Activated naive CD4-positive, alpha-beta T cell (primary cell): ENCODE measurements at places on chromosomes 7 and 10.
A peak's percentile ranks its signal among the peaks of the same experiment; 100 is the strongest.

DNA sequence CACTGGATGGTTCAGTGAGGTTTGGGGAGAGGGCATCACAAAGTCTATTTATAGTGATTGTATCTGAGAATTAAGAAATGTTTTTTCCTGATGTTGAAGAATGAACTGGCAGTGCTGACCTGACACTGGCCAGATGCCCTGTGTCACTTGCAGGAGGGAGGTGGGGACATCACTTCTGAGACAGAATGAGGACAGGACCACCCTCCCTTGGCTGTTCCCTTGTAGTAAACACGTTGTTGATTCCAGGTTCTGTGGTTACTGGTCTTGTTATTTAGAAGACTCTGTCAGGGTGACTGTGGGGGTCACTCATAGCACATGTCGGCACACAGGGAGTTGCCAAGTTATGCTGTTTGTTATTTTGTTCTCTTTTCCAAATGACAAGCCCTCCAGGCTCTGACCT, 126.4 kb downstream of the ADCY1 start:
- DNase-seq: no peak

GRCh38 chr7:117781707-117782106, 91.5 kb downstream of the CTTNBP2 start:
- no peak for DNase-seq

GRCh38 chr10:80133206-80133605, 676 bp downstream of the PLAC9 start:
- no peak for DNase-seq

DNA sequence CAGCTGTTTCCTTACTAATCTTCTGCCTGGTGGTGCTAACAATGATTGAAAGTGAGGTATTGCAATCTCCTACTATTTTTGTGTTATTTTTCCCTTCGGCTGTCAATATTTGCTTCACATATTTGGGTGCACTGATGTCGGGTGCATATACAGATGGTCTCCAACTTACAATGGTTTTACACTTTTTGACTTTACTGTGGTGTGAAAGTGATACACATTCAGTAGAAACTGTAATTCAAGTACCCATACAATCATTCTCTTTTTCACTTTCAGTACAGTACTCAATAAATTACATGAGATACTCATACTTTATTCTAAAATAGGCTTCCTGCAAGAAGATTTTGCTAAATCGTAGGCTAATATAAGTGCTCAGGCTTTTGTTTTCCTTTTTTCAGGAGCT, 73.2 kb downstream of the RNF216 start:
- DNase-seq: no peak

- no peak for DNase-seq
These were observed 29.1 kb downstream of the CCDC6 start for GRCh38 chr10:59877191-59877671.

DNA sequence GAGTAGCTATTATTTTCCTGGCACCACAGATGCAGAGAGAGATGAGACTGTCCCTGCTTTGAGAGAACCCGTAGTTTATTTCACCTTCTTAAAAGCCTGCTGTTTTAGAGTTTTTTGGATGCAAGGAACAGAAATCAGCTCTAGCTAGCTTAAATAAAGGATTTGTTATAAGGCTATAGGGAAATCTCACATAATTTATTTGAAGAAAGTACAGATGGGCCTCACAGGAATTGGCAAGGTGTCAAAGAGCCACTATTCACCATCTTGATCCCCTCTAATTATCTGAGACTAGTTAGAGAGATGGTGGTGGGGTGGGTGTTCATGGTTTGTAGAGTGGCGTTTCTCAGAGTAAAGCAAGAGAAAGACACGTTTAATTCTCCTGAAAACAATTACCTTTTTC, 7.3 kb downstream of the KMT2E start:
- DNase-seq: no peak

- DNase-seq: no peak
These were observed 7.3 kb downstream of the RP9 start for GRCh38 chr7:33101906-33102305.

DNA sequence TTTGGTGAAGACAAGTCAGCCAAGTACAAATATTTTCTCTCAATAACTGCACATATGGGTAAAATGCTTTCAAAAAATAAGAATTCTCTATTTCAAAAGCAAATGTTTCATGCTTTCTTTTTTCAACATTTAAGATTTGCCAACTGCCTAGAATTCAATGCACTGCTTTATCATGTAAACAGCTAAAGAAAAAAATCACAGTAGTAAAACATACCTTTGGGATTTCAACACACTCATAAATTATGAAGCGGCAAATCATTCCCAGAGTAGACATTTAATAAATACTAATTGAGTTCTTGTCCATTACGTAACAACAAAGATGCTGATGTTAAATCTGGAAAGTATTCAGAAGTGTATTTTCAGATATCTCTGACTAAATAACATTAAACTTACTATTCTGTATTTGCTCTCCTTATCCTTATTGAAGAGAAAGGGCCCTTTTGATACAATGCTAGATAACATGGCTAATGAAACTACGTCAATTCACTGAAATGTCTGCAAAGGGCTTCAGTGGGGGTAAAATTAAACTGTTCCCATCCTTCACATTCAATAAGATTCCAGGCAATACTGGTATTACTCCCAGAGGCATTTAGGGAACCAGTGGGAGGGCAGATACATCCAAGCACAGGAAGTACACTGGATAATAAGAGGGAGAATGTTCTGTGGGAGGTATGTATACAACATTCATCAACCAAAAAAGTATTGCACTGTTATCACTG, 13.9 kb downstream of the NAPEPLD start:
- DNase-seq: no peak

DNA sequence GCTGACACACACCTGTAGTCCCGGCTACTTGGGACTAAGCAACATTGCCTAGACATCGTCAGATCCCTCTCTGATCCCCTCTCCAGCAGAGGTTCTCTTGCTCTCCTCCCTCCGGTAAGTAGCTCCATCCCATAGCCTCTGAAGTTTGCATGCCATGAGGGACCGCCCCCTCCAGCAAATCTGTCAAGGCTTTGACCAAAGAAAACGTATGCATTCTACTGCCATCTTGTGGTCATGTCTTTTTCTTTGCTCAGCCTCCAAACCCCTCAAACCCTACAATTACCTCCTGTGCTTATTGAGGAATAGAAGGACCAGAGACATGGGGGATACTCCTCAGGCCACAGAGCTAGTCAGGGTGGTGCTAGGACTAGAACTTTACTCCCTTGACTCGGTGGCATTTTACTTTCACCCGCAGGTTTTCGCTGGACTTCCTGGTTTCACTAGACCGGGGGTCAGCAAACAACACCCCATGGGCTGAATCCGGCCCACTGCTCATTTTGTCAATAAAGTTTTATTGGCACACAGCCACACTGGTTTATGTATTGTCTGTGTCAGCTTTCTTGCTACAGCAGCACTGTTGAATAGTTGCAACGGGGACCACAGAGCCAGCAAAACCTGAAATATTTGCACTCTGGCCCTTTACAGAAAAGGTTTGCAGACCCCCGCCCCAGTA, 202.6 kb upstream of the FOXK1 start:
- no peak for DNase-seq

GRCh38 chr10:120486671-120487205, 29.7 kb downstream of the PLPP4 start:
- DNase-seq: no peak

GRCh38 chr10:86073199-86073977, 293.2 kb downstream of the GRID1 start:
- DNase-seq: no peak

- no peak for DNase-seq
These were observed 47.8 kb downstream of the ZFAND4 start for GRCh38 chr10:45624724-45625123.

GRCh38 chr7:99837649-99838361, 10.0 kb downstream of the CYP3A43 start:
- DNase-seq: no peak

GRCh38 chr10:20713420-20713819, 183.7 kb downstream of the NEBL start:
- no peak for DNase-seq

DNA sequence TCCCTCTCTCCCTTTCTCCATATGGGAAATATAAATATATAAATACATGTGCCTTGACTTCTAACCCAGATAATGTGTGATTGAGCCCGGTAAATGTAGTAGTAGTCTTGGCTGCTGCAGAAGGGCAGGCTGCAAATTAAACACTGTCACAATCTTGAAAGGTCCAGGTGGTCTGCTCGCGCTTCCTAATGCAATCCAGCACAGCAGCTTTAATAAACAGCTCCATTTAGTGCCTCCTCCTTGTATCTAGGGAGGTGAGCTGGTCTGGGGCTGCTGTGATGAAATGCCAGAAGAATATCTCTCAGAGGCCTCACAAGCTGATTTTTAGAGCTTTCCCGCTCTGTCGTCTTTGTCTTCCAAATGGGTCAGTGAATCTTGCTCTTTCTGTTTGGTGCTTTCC, 782 bp downstream of the POU6F2 start:
- DNase-seq: no peak

GRCh38 chr10:96306516-96306915, 2.3 kb downstream of the DNTT start:
- peak; percentile 9 for DNase-seq

DNA sequence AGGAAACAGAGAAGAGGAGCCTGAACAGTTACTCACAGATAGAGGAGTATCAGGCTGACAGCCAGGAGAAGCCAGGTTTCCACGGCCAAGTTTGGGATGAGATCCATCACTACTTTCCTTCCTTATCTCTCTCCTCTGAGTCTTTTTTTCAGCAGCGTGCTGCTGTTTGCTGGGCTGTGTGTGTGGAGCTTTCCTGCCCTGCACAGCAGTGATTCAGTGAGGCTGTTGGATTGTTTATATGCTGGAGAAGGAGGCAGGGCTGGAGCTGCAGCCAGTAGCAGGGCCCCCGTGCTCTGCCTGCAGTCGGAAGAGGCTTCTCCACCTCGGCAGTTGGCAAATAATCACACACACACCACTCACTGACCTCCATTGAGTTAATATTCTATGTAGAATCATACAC, at the start of gene CYP3A7:
CYP3A7 (minus strand) TSS at position 210 of the 400 bp plus-strand sequence; CDS start at position 107, 103 bp downstream.
- DNase-seq: no peak

- DNase-seq: no peak
These were observed 302.6 kb upstream of the SEMA3D start for GRCh38 chr7:85489498-85489897.

- no peak for DNase-seq
These were observed 116.6 kb downstream of the CREB5 start for GRCh38 chr7:28528899-28529298.

GRCh38 chr10:28250358-28250757, 52.5 kb downstream of the MPP7 start:
- DNase-seq: no peak

- no peak for DNase-seq
These were observed 162.9 kb downstream of the FANK1 start for GRCh38 chr10:126059076-126059826.

GRCh38 chr10:101612872-101613271, 24.8 kb downstream of the DPCD start:
- DNase-seq: no peak

DNA sequence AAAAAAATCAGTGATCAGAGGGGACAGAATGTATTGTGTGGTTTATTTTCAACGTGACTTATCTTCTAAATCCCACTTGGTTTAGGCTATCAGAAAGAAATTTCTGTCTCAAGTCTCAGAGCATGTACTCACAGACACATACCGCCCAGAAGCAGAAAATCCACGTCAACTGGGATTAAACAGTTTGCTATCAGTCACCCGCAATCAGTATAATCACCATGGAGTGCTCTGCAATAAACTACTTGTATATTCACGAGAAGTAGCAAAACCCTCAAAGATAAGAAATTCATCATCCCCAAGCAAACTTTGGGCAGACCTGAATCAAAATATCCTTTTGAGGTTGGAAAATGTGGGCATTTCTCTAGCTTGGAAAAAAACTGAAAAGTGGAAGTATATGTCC, 259.1 kb downstream of the FGFR2 start:
- DNase-seq: no peak

GRCh38 chr10:116840389-116841075, 8.8 kb upstream of the ENO4 start:
- DNase-seq: no peak

DNA sequence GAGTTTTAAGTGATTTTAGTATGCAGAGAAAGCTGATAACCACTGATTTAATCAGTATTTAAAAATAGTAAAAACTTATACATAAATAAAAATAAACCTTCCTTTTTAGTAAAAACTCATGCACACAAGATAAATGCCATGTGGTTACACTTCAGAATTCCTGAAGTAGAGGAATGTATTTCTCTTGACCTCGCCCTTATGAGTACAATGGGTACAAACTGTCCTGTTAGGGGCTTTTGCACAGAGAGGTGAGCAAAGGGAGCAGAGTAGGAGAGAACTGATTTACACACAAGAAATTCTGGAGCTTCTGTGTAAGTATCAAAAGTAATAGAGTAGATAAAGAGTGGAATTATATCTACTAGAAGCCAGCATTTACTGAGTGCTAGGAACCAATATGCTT, 279.6 kb downstream of the PPP1R3A start:
- DNase-seq: no peak
